ENCODE measurements at places on chromosomes 1 and 21.

DNA sequence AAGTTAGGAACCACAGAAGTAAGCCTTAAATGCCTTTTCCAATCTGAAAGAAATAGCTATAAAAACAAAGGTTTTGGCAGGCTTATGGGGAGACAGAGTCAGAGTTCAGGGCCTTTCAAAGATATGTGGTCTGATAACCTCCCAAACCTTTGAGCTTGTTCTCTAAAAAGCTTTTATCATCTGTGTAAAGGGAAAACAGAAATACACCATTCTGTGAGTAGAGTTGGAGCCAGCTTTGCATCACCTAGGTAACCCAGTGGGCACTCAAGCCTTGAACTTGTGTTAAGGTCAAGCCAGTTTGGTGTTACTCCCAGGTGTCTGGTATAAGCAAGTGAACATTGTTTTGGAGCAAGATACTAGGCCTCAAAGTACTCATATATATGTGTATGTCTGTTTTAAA lies 50.1 kb downstream of the LAMC1 start:
- no peak for DNase-seq

GRCh38 chr1:203996126-203996525 lies 76.8 kb upstream of the SOX13 start:
- DNase-seq: no peak

GRCh38 chr21:15444118-15444960 lies 285.4 kb upstream of the USP25 start:
- DNase-seq: no peak

DNA sequence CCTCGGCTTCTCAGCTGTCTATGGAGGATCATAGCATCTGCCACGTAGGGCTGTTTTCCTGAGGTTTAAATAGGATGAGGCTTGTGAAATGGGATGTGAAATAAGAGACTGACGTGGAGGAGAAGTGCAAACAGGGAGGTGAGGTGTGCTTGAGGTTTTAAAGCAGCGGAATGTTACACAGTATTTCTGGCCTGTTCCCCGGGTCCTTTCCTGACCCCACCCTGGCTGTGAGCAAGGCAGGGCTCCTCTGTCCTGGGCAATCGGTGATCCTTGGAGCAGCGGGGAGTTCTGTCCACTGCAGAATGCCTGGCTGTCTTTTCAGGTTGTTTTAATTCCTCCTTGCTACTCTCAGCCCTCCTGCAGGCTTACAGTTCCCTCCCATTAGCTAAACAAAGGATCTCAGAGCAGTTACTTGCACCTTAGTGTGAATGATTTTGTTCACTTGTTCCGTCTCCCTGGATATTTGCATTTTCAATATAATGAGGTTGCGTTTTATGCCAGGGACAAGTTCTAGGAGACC lies 38.6 kb downstream of the LHX4 start:
- DNase-seq: no peak

DNA sequence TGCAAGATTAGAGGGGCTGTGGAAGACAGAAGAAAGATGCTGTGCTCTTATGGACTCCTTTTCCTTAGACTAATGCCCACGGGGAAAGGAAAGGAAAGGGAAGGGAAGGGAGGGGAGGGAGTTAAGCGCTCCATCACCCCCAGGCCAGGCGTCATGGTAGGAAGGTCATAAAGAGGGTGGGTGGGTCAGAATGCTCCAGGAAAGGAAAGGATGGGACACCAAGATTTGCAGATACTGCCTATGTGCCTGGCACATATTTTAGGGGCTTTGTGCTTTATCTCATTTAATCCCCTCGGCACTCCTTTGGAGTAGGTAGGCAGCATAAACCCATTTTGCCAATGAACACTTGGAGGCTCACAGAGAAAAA lies 41.4 kb downstream of the MAB21L3 start:
- DNase-seq: no peak

GRCh38 chr1:245298781-245299180 lies 144.0 kb downstream of the KIF26B start:
- DNase-seq: no peak

DNA sequence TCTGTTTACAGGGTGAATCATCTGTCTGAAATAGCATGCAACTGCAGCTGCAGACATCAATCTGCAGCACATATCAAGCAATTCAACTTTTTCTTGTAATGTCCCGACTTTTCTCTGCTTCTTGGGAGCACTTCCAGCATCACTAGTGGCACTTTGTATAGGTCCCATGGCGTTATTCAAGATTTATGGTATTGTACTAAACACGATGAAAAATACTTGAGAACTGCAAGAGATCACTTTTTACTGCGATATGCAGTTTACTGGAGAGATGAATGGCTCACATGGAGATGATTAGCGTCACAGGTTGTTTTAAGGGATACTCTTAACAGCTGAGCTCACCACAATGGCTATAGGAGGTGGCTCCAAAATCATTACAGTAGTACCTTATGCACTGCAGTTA lies 7.2 kb upstream of the SCMH1 start:
- DNase-seq: no peak

DNA sequence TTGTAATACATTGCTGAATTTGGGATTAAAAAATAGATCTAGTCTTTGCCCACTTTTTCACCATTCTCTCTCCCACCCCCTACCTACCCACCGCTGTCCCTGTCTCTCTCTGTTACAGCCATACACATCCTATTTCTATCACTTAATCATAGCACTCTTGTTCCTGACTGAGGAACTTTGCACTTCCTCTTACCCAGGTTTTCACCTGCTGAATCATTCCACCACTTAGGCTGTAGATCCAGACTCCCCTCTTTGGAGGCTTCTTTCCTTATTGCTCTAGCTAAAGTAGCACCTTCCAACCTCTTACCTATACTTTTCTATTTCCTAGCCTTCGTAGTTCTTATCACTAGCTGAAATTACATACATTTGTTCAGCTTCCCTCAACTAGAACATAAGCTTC lies 59.6 kb downstream of the ATP6V1G3 start:
- no peak for DNase-seq

- DNase-seq: no peak
Observed at GRCh38 chr21:29403922-29404538, 105.3 kb downstream of the BACH1 start.

DNA sequence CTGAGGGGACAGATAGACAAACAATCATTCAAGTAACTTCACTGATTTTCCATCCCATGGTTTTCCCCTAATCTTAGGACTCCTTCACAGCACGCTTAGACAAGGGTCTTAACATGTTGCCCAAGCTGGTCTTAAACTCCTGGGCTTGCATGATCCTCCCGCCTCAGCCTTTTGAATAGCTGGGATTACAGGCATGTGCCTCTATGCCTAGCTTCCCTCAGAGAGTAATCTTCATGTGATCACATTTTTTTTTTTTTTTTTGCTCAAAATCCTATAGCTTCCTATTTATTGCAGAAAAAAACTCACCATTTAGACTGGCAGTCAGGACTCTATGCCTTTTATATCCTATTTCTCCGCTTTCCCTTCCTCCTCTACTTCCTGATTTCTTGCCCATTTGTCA lies 90.4 kb upstream of the DPH5 start:
- DNase-seq: no peak

DNA sequence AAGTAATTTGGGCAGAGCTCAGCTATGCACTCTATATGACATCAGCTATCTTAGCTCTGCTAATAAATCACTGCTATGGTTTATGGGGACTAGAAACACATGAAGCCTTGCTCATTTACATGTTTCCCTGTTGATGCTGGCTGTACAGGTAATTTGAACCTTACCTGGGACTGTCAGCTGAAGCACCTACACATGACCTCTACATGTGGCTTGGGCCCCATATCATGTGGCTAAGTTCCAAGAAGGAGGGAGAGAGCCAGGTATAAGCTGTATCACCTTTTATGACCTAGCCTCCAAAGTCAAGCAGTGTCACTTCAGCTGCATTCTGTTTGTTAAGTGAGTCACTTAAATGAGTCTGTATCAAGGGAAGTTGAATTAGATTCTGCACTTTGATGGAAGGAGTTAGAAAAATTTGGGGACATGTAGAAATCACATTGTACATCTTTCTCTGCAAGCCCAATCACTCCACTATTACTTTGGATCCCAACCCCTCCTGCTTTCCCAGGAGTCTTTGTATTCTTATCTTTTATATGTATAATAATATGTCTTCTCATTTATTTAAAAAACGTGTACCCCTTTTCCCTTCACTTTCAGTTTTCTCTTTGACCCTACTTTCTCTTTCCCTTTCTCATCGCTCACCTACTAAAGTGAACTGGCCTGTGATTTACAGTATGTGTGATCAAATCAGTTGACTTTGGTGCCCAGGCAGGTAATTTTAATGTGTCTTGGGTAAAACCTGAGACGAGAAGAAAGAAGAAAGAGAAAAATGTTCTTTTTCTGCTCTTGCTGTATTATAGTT lies 53.4 kb upstream of the PRKACB start:
- no peak for DNase-seq

DNA sequence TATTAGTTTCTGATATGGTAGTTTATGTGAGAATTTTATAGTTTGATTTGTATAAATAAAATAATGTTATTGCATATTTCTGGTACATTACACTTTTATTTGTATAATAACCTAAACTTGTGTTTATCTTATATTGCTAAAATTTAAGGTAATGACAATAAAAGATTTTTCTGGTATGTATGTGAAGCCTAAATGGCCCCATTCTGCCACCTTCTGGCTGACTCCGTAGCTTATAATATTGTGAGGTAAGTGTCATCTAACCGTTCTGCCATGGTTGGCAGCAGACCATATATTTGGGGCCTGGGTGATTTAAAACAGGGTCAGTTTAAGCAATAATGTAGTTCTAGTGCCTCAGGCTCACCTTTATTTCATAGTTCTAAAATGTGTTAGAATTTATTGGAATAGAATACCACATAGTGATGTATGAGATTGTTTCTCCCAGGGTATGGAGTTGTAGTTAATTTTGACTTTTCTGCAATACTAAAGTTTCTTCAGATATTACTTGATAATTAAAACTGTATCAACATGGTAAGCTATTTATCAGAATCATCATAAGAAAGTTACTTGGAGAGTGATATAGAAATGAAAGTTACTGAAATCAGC lies 21.2 kb upstream of the PRKACB start:
- DNase-seq: peak; percentile 14

All from activated CD8-positive, alpha-beta memory T cell treated with anti-CD3 and anti-CD28 coated beads for 4 hours (primary cell).